LNCaP clone FGC (cell line): ENCODE measurements at places on chromosomes 11 and 22.

- no peak for DNase-seq
Measured at GRCh38 chr11:109956124-109956793, 136.9 kb upstream of the ZC3H12C start.

- DNase-seq: no peak
Measured at GRCh38 chr22:34776817-34777216, 289.1 kb upstream of the ISX start.

DNA sequence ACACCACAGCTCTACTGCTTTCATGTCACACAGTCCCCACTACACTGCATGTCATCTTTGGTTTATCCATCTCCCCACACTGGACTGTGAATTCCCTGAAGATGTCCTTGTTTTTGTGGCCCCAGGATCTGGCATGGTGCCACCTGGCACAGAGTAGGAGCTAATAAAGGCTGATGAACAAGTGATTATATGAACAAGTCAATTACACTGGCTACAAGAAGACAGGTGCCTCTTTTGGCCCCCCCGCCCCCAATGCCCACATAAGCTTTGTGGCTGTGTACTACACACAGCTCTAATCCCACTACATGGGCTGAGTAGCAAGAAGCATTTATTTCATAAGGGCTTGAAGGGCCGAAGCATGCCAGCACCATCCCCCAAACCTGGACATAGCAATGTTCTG, 24.7 kb downstream of the PLEKHA7 start:
- no peak for DNase-seq

GRCh38 chr11:123903932-123904331, 2.0 kb downstream of the OR8D4 start:
- DNase-seq: no peak

GRCh38 chr11:134668796-134669195, 256.8 kb upstream of the B3GAT1 start:
- no peak for DNase-seq

GRCh38 chr11:101574886-101575285, 8.9 kb downstream of the TRPC6 start:
- no peak for DNase-seq

DNA sequence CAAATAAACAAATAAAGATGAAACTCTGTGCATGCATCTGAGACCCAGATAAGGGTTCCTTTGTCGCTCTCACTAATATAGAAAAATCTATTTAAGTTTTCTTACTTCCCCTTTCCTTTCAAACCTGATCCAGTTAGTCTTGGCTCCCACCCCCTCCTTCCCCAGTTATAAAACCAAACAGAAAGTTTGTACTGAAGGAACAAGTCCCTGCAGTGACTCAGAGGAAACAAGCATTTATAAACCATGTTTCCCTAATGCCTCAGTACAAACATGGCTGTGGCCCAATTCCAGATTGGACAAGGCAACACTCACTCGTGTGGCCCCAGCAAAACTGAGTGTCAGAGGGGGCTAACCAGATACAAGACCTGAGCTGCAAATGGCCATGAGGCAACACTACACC, 65.5 kb upstream of the ARHGAP20 start:
- DNase-seq: peak; percentile 52

DNA sequence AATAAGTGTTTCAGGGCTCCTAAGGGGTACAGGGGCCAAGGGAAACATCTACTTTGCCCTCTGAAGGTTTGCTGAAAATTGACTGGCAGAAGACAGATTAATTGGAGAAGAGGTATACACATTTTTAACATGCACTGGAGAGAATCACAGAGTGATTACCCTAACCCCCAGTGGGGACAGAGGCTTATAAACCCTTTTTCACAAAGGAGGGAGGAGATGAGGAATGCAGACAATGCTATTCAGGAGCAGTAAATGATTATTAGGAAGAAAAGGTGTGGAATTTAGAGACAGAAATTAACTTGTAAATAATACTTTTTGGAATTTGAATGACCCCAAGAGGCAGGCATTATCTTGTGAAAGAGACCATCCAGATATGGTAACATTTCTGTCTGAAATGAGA, 582.4 kb upstream of the B3GAT1 start:
- DNase-seq: no peak

DNA sequence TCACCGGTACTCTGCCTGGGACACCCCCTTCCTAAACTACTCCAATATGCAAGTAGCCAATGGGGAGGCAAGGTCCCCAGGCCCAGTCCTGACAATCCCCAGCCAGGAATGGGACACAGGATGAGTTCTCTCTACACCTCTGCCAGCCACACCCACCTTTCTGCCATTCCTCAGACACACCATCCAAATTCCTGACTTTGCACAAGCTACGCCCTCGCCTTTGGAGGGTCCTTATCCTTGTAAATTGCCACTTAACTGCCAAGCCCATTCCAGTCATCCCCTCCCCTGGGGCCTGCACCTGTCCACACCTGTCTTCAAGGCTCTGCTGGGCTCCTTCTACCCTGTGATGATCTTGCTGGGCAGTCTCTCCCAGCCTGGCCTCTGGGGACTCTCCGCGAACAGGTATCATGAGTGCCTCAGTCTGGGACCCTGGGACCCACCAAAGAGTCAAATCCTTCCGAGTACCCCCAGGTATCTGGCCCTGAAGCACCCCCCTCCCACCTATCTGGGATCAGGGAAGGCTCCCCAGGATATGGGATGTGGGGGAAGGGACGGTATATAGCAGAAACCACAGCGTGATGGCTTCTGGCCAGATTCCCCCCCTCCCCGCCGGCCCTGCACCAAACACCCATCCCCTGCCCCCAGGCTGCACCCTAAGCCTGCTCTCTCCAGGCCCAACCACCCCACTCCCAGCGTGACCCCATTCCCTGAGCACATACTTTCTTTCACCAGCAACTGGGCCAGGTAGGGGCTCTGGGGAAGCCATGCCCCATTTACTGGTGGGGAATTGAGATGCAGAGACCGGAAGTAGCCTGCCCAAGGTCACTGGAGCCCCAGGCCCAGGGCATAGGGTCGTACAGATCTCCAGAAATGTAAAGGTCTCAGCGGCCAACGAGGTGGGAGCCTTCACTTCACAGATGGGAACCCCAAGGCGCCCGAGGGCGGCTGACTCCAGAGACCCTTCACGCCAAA, 806 bp downstream of the ARAP1 start:
- DNase-seq: no peak

DNA sequence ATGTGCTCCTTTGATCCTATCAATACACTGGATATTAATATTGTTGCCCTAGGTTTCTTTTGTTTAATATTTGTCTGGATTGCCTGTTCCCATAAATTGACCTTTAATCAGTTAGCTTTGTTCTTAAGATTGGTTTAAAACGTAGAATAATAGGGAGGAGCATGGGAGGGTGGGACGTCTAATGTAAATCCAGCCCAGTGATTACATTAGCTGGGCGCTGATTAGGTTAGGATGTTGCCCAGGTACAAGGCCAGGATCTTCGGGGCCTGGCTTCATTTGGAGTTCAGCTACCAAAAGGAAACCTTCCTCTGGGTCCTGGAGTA, at the start of gene SRSF8:
Gene SRSF8, plus strand, starts transcription at position 204 of the 323 bp plus-strand sequence. CDS start 308 bp downstream, outside the sequence.
- DNase-seq: peak; percentile 78

- no peak for DNase-seq
Measured at GRCh38 chr11:19218216-19218615, 16.4 kb upstream of the CSRP3 start.

DNA sequence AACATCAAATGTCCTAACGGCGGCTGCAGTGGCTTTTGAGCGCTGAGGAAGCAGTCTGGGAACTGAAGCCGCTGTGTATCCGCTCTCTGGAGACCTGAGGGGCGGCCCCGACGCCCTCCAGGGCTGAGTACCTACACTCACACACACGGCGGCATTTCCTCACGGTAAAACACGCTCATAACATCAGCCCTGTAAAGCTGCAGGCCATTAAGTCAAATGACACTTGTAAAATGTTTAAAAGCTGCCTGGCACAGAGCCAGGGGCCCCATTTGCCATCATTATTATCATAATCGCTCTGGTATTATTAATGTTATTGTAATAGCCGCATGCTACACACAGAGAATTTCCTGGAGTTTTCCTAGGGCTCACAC, 5.1 kb downstream of the CARS1 start:
- peak; percentile 23 for DNase-seq

DNA sequence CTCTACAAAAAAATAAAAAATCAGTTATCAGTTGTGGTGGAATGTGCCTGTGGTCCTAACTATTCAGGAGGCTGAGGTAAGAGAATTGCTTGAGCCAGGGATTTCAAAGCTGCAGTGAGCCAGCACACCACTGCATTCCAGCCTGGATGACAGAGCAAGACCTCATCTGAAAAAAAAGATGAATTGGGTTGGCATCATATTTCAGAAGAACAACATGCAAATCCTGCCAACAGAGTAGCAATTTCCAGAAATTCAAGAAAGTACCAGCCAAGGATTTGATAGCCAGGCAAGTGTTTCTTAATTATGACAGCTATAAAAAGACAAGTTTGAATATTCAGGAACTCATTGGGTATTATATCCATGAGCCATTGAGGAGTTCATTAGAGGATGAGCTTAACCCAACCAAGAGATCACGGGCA, 75.2 kb downstream of the USP47 start:
- no peak for DNase-seq

- no peak for DNase-seq
Measured at GRCh38 chr22:46196278-46196677, 46.0 kb downstream of the PPARA start.

GRCh38 chr22:30252411-30253204, 6.0 kb upstream of the LIF start:
- DNase-seq: no peak

GRCh38 chr11:26442131-26442530, 110.2 kb downstream of the ANO3 start:
- DNase-seq: no peak

GRCh38 chr11:78372114-78372768, 45.4 kb downstream of the GAB2 start:
- DNase-seq: no peak

- no peak for DNase-seq
Measured at GRCh38 chr11:44623341-44623730, 57.9 kb downstream of the CD82 start.

DNA sequence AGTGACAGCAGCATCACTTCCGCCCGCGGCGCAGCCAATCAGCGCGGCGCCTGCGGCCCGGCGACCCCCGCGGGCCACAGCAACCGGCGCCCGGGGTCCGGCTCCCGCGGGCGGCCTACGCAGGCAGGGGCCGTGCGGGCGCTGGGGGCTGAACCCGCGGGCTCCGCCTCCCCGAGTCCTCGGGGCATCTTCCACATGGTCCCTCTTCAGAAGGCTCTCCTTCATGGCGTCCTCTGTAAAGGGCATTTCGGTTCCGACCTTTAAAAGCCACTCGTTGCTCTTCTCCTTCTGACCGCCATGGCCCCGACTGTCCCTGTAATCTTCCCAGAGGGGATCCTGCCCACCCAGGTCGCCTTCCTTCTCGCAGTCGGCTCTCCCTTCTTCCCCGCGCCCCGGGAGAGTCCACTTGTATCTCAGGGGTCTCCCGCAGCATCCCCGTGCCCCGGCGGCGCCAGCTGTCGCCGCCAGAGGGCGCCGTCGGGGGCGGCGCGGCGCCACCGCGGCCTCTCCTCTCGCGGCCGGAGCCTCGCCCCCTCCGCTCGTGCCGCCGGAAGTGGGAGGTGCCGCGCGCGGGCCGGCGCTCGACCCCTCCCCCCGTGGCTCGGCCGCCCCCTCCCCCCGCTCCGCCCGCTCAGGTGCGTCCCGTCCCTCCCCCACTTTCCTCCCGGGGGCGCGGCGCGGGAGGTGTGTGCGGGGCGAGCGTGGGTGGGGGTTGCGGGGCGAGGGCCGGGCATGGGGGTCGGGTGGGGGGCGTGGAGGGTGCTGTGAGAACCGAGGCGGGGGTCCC, at the start of gene RNF214:
Gene RNF214, plus strand, starts transcription at position 580 of the 787 bp plus-strand sequence. CDS start 1,602 bp downstream, outside the sequence.
- no peak for DNase-seq

DNA sequence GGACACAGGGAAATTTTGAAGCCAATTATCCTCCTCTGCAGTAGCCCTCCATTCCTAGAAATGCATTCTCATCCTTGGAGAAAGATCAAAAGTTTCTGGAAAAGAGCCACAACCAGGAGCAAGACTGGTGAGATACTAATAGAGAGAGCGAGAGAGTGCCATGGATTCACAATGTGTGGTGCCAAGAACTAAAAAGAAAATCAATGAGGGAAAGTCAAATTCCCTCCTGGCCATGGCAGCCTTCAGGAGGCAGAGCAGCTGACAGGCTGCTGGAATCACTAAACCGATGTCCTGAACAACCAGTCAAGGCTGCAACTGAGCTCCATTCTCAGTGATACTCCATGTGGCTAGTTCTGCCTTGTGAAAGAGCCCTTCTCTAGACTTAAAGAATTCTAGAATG, 561.0 kb downstream of the SOX6 start:
- no peak for DNase-seq

- DNase-seq: no peak
Measured at GRCh38 chr11:64800303-64801157, 2.5 kb downstream of the MAP4K2 start.

DNA sequence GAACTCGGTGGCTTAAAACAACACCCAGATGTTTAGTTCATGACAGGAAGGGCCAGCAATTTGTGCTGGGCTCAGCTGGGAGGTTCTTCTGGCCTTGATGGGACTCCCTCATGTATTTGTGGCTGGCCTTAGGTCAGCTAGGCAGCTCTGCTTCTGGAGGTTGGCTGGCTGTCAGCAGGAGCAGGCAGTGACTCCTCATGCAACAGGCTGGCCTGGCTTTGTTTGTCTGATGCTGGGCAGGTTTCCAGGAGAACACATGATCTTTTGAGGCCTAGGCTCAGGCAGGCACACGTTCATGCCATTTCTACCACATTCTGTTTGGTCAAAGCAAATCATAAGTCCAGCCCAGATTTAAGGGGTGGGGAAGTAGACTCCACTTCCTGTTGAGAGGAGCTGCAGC, 571.2 kb downstream of the TBC1D22A start:
- peak; percentile 77 for DNase-seq

DNA sequence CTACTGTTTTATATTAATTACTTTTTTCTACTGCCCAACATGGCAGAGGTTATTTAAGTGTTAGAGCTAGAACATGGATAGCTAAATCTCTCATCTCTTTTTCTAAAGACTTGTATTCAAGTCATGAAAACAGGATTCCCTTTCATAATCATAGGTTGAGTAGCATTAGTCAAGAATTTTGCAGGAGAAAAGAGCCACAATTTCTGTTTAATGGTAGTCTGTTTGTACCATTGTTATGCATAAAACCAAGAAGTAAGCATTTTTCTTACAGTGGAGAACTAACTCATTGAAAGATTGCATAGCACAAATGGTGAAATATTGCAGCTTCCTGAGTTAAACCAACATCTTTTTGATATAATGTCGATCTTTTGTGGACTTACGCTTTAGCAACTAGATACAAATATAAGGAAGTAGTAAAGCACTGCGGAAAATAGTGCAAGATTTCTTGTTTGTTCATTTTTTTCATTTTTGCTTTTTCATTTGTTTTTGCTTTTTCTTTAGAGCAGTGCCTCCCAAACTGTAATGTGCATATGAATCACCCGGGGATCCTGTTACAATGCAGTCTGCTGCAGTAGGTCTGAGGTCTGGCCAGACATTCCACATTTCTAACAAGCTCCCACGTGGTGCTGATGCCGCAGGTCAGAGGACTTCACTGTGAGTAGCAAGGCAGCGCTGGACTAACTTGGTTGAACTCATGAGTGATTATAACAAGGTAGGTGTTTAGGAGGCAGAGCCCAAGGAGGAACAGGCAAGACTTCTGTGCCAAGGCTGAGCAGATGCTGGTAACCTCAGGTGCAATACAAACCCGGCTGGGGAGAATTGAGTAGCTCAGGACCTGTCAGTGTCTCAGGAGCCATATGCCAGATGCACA, 4.6 kb downstream of the ETS1 start:
- DNase-seq: no peak

- no peak for DNase-seq
Measured at GRCh38 chr11:11344045-11344444, 9.0 kb downstream of the CSNK2A3 start.

GRCh38 chr11:11843642-11844041, 1.9 kb downstream of the USP47 start:
- DNase-seq: no peak

GRCh38 chr11:10308201-10308954, 3.5 kb downstream of the ADM start:
- DNase-seq: no peak
